SW 1271 (cell line): ENCODE measurements at places on chromosomes 2 and 18.

- no peak for DNase-seq
Observed at GRCh38 chr2:20409039-20409438, 37.8 kb upstream of the RHOB start.

DNA sequence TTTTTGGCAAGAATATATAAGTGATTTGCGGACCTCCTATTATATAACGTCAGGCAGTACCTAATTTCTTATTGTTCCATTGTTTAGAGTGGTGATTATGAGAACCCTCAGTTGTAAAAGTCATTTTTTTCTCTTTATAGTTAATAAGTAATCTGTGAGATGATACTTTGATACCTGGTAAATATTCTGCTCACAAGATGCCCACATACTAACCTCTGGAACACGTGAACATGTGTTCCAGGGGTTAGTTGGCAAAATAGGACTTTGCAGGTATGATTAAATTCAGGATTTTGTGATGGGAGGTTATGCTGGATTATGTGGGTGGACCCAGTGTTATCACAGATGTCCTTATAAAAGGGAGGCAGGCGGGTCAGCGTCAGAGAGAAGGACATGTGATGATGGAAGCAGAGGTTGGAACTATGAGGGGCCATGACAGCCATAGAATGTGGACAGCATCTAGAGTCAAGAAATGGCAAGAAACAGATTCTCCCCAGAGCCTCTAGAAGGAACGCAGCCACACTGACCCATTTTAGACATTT lies 16.8 kb downstream of the MAIP1 start:
- no peak for DNase-seq

GRCh38 chr2:190417045-190417842 lies 9.1 kb downstream of the MFSD6 start:
- no peak for DNase-seq

DNA sequence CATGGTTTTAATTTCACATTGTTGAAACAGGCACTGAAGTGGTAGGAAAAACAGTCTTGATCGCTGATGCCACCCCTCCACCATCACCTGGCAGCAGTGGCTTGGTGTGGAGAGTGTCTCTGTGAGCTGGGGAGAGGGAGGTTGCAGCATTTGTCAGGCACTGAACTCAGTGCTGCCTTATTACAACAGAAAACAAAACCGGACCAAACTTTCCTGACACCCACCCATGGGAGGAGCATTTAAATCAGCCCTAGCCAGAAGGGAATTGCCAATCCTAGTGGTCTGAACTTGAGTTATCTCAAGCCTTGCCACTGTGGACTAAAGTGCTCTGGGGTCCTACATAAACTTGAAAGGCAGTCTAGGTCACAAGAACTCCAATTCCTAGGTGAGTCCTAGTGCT lies 103.0 kb upstream of the LGALSL start:
- no peak for DNase-seq

DNA sequence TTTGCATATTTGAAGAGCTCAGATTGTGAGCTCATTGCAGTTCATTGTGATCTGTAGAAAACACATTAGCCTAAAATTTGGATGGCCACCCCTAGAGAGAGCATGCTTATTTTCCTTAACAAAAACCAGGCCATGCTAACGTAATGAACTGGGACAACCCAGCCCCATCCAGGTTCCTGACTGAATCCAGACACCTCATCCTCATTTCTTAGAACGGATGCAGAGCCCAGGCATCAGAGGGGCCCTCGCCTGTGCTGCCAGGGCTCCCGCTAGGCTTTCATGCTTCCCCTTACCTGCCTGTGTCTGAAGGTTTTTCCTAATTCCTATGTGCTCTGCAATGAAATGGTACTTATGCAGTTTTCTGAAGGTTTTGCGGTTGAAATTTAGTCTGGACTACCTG lies 171.1 kb downstream of the CCDC102B start:
- DNase-seq, result no peak

DNA sequence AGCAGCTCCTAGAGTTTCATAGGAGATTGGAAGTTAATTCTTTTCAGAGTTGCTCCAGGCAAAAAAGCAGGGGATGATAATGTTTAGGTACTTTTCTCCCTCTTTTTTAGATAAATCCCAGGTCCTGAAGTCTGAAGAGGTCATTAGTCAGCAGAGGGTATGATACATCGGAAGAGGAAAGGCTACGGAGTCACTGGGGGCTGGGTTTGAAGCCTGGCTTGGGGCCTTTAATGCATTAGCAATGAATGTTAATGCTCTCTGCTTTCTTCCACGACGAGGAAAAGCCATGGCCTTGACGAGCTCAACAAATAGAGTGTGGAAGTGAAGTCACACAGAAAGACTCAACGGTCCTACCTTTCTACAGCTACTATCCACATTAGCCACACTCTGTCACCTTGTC lies 235.1 kb downstream of the NCKAP5 start:
- no peak for DNase-seq

DNA sequence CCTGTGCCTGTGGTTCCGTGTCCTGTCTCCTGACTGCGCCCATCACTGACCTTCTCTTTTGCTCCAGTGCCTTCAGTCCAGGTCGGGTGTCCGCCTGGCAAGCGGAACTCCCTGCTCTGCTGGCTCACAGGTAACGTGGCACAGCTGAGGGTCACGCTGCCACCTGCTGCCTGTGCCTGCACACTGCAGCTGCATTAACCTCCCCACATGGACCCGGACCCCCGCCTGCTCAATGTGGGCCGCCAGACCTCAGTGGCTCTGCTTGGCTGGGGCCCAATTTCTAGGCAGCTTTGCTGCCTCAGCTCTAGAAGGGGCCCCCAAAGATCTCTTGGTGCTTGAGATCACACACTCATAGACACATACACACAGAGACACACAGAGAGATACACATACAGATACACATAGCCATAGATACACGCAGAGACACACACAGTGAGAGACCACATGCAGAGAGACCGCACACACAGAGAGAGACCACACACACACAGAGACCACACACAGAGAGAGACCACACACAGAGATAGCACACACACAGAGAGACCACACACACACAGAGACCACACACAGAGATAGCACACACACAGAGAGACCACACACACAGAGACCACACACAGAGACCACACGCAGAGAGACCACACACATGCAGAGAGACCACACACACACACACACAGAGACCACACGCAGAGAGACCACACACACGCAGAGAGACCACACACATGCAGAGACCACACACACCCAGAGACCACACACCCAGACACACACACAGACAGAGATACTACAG lies 14.9 kb upstream of the CNNM3 start:
- no peak for DNase-seq

DNA sequence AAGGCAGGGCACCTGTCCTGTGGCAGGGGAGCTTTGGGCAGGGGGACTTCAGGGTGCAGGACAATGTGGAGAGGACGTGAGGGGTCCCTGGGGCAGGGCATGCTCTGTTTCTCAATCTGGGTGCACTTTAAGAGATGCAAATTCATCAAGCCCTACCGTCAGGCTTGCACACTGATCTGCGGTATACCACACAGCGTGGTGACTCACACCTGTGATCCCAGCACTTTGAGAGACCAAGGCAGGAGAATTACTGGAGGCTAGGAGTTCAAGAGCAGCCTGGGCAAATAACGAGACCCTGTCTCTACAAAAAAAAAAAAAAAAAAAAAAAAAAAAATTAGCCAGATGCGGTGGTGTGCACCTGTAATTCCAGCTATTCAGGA lies 10.2 kb upstream of the GPC1 start:
- DNase-seq, result no peak

DNA sequence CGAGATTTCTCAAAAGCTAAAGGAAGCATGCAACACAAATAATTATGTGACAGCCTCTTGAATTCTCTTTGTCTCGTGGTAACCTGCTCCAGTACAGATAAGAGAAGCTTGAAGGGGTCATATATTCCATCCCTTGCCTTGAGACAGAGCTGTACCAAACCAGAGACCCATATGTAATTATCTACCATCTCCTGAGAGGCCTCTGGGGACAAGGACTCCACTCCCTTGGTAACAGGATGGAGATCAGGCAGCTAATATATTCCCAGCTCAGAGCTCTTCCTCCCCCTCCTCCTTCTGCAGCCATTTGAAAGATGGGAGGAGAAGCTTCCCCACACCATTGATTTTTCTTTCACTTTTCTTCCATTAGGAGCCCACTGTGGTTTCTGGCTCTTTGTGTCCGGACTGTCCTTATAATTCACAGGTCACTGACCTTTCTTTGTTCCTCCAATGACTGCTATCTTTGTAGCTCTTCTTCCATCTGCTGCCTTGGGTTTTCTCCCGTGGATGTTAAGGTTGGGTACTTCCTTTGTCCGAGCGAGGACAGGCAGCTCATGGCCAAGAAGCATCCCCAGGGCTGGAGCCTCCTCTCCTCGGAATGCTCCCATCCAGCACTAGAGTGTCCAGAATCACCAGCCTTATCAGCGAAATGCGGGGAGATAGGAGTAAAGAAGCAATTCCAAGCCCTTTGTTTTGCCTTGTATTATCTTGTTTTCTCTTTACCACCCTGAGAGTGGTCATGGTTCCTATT lies 72.6 kb upstream of the STPG4 start:
- no peak for DNase-seq

DNA sequence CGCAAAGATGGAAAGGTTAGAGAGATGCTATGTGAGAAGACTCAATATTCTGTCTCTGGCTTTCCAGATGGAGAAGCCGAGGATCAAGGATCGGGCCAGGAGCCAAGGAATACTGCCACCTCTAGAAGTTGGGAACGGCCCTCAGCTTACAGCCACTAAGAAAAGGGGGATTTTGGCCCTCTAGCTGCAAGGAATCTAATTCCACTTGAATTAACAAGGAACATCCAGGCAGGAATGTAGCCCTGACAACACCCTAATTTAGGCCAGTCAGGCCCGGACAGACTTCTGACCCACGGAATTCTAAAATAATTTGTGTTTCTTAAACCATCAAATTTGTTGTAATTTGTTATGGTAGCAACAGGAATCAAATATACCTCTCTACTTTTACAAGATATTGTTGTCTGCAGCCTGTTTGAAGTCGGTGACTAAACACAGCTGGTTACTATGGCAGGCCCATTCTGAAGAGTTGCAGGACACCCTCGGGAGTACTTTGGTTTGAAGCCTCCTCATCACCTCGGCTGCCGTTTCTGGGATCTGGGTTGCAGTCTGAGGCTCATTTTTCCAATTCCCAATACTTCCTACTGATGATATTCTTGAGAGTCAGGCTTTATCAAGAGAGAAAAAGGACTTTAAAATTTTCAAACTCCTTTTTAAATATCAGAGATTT lies 1131.2 kb downstream of the TSN start:
- DNase-seq, result no peak

DNA sequence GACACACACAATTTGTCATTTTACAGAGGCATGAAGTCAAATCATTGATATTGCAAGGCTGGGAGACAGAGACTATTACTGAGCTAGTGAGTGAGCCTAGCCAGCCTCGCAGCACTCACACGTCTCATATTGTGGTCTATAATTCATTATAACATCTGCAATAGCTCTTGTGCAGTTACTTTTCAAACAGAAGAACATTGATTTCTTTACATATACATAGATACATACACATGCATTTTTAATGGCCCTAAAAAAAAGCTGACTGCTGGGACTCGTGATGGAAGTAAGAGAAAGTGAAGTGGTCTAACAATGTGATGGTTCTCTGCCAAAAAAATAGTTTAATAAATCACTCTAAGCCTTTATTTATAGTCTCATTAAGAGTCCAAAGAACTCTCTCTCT lies 56.8 kb downstream of the KIAA2012 start:
- DNase-seq, result no peak

GRCh38 chr2:27441226-27441926 lies 805 bp upstream of the KRTCAP3 start:
- no peak for DNase-seq

GRCh38 chr18:78871618-78872017 lies 108.0 kb upstream of the SALL3 start:
- no peak for DNase-seq

DNA sequence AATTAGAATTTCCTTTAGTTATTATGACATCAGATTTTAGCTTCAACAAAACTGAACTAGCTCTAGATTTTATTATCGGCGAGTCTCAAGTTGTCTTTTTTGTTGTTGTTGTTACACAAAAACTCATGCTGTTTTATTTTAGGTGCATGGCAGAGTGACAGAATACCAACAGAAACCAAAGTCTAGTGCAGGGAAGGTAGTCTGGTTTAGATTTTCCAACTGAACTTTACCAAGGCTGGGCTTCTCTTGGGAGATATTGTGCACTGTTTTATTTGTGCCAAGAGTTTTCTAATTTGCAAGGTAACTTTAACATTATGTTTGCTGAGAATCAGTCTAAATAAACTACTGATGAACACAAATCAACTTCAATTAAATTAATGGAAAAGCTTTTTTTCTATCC lies 43.6 kb upstream of the RASGRP3 start:
- DNase-seq, result no peak

- DNase-seq, result no peak
Observed at GRCh38 chr2:12809526-12809925, 92.8 kb downstream of the TRIB2 start.

DNA sequence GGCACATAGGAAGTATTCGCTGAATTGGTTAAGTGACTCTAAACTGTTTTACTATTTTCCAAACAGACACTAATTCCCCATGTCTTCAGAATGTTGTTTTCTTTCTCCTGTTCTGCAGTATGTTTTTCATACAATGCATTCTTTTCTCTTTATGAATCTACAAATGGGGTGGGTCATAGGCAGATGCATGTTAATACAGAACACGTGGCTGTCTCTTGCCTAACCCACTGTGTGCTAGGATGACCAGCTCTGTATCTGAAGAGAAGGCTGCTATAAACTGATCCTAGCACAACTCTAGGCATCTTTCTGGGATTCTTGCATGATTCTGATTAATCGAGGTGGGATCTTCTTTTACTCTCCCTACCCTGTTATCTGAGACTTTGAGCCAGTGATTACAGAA lies 826.0 kb downstream of the PLCL1 start:
- DNase-seq, result no peak

GRCh38 chr18:3808985-3809780 lies 359.2 kb downstream of the TGIF1 start:
- no peak for DNase-seq

DNA sequence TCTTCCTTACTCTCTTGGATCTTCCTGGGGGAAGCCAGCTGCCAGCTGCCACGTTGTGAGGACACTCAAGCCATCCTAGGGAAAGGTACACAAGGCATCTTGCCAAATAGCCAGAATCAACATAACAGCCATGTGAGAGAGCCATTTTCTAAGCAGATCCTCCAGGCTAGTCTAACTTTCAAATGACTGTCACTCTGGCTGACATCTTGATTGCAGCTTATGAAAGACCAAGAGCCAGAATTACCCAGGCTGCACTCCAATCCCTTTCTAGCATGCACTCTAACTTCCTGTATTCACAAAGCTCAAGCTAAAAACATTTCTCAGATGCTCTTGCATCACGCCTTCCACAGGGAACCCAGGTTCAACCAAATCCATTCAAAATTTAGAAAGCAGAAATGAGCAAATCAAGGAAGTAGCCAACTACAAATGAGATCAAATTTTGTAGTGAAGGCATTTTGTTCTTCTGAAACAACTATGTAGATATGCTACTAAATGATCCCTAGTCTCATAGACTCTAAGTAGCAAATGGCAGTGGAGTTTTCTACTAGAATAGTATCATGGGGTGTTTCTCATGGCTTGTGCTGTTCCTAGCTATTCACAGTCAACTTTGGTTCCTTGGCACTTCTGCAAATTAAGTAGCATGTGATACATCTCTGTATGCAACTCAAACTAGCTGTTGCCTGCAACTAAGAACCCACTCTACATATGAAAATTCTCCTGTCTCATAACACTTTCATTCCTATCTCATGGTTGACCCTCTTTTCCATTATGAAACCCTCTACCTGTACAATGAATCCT lies 281.9 kb downstream of the ZEB2 start:
- no peak for DNase-seq

GRCh38 chr18:74803769-74804168 lies 206.1 kb downstream of the ZNF407 start:
- no peak for DNase-seq
